AG09309 (cell line): ENCODE measurements at places on chromosomes 7 and 10.

DNA sequence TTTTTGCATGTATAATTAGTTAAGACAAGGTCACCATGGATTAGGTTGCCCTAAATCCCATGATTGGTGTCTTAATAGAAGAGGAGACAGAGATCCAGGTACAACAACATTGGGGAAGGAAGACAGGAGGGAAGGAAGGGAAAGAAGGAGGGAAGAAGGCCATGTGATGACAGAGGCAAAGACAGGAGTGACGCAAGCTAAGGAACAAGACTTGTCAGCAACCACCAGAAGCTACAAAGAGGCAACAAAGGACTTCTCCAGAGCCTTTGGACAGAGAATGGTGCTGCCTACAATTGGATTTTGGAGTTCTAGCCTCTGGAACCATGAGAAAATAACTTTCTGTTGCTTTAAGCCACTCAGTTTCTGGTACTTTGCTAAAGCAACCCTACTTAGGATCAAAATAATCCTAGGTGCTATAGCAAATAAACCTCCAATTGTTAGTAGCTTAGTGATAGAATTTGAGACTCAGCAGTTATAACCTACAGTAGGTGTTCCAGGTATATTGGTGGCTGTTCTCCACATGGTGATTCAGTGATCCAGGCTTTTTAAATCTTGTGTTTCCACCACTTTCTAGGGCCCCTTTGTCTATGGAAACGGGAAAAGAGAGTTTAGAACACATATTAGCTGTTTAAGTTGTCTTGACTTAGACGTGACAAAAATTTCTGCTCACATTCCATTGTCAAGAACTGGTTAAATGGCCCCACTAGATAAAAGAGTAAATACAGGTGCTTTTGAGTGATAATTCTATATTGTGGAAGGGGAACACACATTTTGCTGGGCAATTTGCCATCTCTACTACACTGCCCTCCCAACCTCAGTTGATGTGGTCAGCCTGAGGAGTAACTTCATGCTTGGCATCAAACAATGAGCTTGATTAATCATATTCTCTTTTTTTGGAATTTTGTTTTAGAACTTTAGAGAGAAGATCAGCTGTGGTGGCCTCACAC lies 70.5 kb upstream of the SP4 start:
- DNase-seq, result no peak

- DNase-seq, result no peak
Observed at GRCh38 chr10:125634606-125635005, 48.4 kb downstream of the TEX36 start.

DNA sequence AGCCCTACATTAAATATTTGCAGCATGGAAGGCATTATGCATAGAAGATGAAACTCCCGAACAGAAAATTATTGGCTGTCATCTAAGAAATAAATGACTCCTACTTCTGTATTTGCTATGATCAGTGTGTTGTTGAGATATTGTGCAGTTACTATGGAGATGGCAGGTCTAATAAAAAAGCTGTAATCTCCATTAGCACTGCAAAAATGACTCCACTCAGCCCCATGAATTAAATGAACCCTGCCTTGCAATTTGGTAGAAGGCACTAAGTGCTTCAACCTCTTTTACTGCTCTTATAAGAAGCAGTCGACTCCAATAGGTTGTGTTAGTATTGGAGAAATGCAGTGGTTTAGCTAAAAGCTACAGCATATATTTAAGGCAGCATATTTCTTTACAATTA lies 290.0 kb upstream of the PHYHIPL start:
- no peak for DNase-seq

- DNase-seq, result no peak
Observed at GRCh38 chr10:12629767-12630165, 280.4 kb downstream of the CAMK1D start.
